CD4-positive, CD25-positive, alpha-beta regulatory T cell (primary cell): ENCODE measurements at places on chromosomes 6 and 20. TPM values are rescaled to one million over a fixed set of nuclear protein-coding genes. Genes with fewer than 3 reads are reported as not detected.

The WFDC5 gene
- not detected for total RNA-seq

- DNase-seq, result no peak
Measured at GRCh38 chr6:106110164-106110826, 24.2 kb downstream of the PRDM1 start.

The CAPN11 gene
- total RNA-seq, result not detected

GRCh38 chr6:108655806-108656651, 95.3 kb downstream of the FOXO3 start:
- DNase-seq, result no peak

The HEY2 gene
- total RNA-seq, result not detected

GRCh38 chr6:25603251-25603650, 48.8 kb upstream of the SCGN start:
- DNase-seq, result no peak

The ANGPT4 gene
- total RNA-seq, result not detected

GRCh38 chr6:159726255-159726917, 920 bp upstream of the WTAP start:
- DNase-seq, result no peak

DNA sequence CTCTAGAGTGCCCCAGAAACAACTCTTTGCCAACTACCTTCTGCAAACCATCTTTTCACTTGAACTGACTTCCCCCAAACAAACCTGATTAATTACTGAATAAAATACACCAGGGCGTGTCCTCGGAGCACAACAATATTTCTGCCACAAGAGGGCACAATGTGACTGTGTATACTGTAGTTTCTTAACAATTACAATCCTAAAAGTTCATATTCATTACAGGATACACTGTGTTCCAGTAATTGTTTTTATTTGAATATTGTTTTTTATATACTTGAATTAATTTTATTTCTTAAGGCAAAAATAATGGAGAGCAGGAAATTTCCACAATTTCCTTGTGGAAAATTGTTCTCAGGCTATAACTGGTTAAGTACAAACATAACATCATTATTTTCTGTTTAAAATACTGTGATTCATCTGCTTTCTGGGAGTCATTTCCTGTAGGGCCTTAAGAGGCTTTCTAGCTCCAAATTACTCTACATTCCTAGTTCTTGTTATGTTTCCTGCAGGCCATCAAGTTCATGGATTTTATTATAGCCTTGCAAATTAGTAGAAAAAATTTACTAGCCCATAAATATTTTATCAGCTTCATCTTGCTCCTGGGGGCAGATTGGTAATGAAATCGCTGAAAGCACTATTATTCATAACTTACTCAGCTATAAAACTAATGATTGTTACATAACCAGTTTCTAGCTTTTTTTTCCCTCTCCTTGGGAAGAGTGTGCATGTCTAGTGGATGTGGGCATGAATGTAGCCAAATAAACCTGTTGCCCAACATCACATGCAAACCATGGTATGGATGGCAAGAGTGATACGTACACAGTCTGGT, 51.9 kb upstream of the SLC22A16 start:
- peak; percentile 79 for DNase-seq

DNA sequence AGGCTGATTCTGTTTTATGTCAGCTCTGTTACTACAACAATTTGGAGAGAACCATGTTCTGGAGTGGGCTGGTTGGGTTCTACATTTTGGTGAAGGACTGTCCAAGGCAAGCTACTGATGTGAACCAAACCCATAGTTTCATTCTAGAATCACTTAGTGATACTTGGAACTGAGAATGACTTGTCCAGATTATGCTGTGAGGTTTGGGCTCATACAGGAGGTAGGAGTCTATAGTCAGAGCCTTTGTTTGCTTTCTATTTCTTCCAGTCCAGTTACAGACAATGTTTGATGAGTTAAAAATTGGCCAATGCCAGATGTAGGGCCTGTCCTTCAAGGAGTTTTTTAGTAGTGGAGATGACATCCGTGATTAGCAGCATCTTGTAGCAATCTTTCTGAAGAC, 97.9 kb downstream of the LRRC1 start:
- no peak for DNase-seq

- DNase-seq, result no peak
Measured at GRCh38 chr6:7431674-7432390, 42.2 kb downstream of the RIOK1 start.

DNA sequence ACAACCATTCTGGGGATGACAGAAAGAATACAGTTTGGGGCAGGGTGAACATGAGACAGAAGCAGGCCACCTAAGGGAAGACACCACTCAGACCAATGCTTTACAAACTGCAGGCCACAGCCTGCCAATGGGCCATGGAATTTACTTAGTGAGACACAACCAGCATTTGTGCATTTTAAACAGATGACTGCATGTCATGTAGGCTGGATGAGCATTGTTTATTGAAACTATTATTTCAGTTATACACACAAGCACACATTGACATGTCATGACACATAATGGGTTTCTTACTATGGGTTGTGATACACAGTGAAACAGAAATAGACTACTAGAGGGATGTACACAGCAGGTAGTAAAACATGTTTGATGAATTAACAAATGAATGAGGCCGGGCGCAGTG, 8.0 kb downstream of the PGM3 start:
- no peak for DNase-seq

DNA sequence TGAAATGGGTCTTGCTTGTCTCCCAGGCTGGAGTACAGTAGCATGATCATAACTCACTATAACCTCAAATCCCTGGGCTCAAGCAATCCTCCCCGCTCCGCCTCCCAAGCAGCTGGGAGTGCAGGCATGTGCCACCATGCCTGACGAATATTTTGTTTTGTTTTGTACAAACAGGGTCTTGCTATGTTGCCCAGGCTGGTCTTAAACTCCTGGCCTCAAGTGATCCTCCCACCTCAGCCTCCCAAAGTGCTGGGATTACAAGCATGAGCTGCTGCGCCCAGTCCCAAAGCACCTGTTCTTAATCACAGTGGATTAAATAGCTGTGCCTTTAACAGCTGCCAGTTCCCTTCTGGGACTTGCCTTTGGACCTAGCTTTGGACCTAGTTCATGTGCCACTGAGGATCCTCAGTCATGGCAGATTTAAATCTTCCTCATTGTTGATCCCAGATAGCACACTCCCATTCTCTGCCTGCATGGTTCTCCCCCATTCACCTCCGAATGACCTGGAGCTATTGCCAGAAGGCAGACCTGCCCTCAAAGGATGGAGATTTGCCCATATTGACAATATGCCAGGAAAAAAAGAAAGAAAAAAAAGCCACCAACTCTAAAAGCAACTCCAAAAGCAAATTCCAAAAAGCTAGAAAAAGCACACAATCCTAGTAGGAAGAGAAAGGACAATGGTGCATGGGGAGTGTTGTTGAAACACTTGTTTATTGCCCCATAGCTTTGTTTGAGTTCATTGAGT, 10.6 kb downstream of the POFUT1 start:
- no peak for DNase-seq

- DNase-seq, result no peak
Measured at GRCh38 chr6:45434381-45434700, 56.6 kb upstream of the SUPT3H start.

GRCh38 chr6:37521674-37522073, 22.0 kb upstream of the CCDC167 start:
- no peak for DNase-seq

DNA sequence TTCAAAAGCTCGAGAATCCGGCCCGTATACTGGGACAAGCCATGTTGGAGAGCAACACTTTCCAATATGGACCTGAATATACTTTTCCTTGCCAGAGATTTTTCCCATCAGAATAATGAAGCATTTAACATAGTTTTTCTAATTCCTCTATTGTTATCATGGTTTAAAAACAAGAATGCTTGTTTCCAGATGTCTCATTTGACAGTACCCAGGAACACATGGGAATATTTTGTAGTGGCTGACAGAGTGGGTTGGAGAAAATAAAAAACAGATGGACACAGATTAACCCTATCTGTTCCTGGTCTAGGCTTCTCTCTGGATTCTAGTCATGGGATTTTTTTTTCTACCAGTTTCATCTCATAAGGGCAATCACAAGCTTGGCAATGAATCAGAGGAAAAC, 164.8 kb upstream of the CEP162 start:
- DNase-seq, result no peak

The ADGRB3 gene
- not detected for total RNA-seq

GRCh38 chr6:154768280-154768679, 35.1 kb downstream of the SCAF8 start:
- no peak for DNase-seq

DNA sequence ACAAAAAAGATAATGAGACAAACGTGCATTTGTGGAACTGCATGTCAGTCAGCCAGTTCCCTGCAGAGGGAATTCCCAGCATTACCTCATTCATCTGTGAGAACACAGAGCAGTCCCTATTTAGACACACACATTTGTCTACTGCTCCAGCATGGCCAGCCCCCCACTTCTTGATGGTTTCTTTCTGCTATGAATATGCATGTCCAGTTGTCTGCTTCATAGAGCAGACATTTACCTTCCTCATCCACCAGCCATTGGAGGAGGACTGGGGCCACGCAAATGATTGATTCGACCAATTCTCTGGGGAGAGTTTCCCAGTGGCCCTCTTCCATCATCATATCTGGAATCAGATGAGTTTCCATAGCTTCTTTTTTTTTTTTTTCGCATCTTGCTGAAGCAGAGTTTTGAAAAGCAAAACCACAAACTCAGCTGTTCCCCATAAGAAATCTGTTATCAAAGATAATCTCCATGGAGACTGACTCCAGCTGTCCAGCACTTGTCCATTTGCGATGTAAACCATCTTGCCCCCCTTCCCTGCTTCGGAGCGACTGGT, 11.8 kb downstream of the ENPP1 start:
- no peak for DNase-seq

The STX11 gene
- 30.1 TPM for total RNA-seq

The CUL7 gene
- 7.7 TPM for total RNA-seq

- DNase-seq, result no peak
Measured at GRCh38 chr20:58340853-58341252, 31.3 kb downstream of the RAB22A start.

The TLDC2 gene
- not detected for total RNA-seq

The BPIFA1 gene
- not detected for total RNA-seq

DNA sequence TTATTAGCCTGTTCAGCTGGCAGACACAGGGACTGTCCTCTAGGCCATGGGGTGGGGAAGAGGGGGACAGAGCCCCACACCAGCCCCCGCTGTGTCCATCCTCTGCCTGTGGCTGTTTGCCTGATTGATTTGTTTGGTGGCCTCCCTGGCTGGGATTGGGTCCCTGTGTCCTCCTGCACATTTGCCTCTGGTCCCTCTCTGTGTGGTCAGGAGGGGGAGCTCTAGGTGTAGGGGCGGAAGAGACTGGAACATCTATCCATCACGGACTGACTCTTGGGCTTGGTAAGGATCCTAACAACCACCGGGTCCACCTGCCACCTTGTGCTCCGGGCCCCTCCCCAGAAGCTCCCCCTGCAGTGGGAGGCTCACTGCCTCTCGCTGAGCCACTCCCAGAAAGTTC, 38.4 kb upstream of the CCDC167 start:
- no peak for DNase-seq

- no peak for DNase-seq
Measured at GRCh38 chr6:139977887-139978332, 603.5 kb upstream of the CITED2 start.

The PTPRK gene
- 1.0 TPM for total RNA-seq

DNA sequence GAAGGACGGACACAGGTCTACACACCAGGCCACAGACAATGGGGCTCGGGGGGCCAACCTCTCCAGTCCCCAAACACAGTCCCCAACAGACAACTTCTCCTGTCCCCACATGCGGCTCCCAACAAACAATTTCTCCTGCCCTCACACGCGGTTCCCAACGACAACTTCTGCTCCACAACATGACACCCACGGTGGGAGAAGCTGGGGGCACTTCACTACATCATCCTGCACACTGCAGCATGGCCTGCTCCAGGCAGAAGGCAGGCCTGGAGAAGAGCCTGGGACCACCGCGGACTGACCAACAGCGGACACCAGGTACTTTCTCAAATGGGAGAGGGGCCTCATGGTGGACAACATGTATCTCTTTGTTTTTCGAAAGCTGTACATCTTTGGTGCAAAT, 6.7 kb downstream of the TAF4 start:
- DNase-seq, result no peak

DNA sequence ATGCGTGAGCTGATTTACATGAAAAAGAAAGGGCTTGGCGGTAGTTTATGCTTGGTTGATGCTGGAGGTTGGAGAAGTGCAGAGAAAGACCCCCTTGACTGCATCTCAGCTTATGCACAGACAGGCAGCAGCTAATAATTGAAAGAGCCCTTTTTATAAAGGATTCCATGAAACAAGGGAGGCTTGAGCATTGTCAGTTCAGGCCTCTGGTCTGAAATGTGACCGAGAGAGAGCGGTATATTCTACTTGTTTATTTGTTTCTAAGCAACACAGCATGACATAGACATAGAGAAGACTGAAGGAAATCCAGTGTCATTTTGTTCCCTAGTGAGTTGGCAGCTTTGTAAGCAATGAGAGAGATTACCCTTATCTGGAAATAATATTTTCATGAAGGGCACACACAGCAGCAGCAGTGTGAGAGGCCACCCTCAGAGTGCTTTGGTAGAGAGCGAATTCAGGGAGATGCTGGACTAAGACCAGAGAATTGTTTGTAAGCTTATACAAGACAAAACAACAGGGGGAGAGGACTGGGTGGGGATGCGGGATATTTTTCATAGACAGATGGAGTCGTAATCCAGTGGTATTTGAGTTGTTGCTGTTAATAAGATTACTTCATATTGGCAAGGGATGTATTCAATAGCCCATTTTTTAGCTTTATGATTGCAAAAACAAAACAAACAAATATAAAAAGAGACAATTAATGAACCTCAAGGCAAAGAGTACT, 34.6 kb upstream of the LAMA2 start:
- no peak for DNase-seq

DNA sequence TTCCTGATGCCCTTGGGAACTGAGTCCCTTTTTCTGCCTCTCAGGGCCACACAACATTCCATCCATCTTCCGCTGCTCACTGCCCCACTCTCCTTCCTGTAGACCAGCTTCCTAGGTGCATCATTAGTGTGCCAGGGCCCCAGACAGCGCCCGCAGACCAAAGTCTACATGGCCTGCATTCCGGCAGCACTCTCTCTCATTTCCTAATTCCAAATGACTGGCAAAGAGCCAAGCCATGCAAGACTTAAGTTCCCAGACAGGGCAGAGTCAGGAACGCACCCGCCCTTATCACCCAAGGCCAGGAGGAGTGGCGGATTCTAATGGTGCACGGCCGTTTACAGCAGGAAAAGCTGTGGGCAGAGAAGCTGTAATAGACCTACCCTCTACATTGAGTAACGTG, 159.8 kb upstream of the ARID1B start:
- no peak for DNase-seq

DNA sequence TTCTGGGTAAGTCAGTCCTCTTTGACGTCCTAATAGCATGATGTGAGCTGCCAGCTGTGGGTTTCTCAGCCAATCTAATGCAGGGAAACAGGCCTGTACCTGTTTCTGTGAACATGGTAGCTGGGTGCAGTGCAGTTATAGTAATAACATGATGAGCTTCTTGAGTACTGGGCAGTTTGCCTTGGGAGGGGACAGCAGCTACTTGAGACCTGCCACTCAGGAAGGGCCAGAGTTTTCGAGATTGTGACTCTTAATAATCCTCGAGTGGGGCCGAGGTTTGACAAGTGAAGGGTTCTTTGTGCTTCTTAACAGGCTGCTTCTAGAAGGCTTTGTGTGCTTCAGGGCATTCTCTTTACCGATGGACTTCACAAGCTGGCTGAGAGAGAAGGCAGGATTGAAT, 180.1 kb downstream of the JARID2 start:
- no peak for DNase-seq

- DNase-seq, result no peak
Measured at GRCh38 chr6:166478782-166479592, 96.2 kb upstream of the MPC1 start.

GRCh38 chr6:29760328-29760727, 37.1 kb downstream of the HLA-F start:
- DNase-seq, result no peak

- no peak for DNase-seq
Measured at GRCh38 chr6:43231053-43231452, 1.8 kb upstream of the DNPH1 start.

The SPATS1 gene
- total RNA-seq, result not detected
